ENCODE measurements at places on chromosomes 3 and 15.

GRCh38 chr15:27486051-27486450 is 515.1 kb downstream of the GABRG3 start:
- DNase-seq, result no peak

DNA sequence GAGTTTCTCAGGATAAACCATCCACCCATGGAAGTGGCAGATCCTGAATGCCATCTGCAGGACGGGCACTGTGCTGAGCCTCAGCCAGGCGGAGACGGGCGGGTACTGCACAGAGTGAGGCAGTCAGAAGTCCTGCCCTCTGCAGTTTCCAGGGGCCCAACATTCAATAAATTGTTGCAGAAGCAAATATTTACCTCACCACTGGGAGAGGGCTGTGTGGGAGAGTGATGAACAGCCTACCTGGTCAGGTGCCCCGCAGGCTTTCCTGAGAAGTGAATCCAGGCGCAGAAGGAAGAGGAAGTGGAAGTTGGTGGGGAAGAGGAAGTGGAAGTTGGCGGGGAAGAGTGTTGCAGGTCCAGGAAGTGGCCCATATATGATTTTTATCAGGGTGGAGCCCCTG is 100.8 kb downstream of the SLCO3A1 start:
- no peak for DNase-seq

DNA sequence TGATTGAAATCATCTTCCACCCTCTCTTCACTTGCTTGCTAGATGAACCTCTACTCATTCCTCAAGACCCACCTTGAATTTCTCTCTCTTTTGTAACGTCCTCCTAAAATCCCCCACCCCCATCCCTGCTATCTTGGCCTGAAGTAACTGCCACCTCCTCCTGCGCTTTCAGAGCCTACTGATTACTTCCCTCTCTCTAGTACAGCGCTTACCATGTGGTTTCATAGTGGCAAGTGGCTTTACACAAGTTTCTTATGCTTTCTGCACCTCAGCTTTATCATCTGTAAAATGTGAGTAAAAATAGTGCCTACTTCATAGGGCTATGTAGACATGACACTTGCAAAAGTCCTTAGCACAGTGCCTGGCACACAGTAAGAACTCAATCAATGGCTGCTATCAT is 28.7 kb upstream of the DAZL start:
- DNase-seq, result no peak

GRCh38 chr3:184378651-184379357 is 797 bp upstream of the THPO start:
- no peak for DNase-seq

GRCh38 chr3:197022405-197023231 is 7.0 kb downstream of the MELTF start:
- DNase-seq, result no peak

GRCh38 chr3:112127522-112128494 is 5.2 kb downstream of the GCSAM start:
- DNase-seq, result no peak

DNA sequence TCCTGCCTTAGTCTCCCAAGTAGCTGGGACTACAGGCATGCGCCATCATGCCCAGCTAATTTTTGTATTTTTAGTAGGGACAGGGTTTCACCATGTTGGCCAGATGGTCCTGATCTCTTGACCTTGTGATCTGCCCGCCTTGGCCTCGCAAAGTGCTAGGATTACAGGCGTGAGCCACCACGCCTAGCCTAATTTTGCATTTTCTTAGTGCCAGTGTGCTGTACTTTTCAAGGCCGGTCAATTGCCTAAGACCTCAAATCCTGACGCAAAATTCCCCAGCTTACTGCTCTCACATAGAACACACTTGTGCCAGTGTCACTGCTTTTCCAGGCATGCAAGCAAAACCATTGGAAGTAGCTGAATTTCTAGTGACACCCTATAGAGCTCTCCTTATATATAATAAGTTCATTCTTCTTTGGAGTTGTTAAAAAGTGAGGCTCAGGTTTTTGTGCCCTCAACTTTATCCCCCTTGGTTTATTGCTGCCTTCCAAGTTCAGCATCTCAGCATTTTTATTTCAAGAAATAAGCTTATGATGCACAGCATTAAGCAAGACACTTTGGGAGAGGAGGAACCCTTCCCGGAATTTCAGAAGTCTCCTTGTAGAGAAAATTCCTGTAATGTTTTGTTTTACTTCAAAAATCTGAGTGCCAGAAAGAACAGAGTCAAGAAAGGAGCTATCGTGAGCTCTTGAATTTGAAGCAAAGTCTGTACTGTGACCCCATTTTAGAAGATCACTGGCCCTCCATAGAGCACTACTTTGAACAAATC is 93.2 kb downstream of the FILIP1L start:
- no peak for DNase-seq

DNA sequence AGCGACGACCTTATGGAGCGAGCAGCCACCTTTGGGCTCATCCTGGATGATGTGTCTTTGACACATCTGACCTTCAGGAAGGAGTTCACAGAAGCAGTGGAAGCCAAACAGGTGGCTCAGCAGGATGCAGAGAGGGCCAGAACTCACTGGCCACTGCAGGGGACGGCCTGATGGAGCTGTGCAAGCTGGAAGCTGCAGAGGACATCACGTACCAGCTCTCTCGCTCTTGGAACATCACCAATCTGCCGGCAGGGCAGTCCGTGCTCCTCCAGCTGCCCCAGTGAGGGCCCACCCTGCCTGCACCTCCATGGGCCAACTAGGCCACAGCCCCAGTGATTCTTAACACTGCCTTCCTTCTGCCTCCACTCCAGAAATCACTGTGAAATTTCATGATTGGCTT is 10.4 kb downstream of the NR1I2 start:
- no peak for DNase-seq

- no peak for DNase-seq
These were observed 22.8 kb upstream of the PPP4R2 start for GRCh38 chr3:72973786-72974185.

GRCh38 chr3:3998140-3998922 is 199.1 kb downstream of the LRRN1 start:
- DNase-seq, result peak; percentile 15

DNA sequence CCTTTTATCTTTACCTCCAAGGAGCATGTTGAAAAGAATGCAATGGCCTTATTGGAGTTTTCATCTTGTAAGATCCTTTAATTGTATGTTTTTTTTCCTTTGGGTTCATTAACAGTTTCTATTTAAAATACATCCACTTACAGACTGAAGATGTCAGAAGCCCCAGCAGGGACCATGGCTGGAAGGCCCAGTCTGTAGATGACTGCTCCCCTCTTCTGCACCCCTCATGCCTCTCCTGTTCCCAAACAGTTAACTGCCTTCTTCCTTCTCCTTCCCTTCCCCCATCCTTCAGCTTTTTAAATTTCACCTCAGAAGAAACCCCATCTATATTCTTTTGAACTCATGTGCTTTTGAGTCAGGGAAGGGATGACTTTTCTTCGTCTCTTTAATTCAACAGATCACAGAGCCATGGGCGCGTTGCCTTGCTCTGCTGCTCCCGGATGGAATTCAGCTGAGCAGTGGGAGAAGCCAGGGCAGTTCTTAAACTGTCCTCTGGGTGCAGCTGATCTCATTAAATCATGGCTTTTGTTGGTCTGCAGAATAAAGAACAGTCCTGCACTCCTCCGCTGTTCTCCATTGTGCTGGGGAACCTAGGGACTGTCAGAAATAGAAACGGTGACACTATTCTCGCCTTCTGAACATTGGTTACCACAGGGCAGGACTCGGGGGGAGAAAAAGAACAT is 71.5 kb upstream of the EIF1B start:
- peak; percentile 23 for DNase-seq

- no peak for DNase-seq
These were observed 63.8 kb downstream of the ATP1B3 start for GRCh38 chr3:141940194-141940776.

DNA sequence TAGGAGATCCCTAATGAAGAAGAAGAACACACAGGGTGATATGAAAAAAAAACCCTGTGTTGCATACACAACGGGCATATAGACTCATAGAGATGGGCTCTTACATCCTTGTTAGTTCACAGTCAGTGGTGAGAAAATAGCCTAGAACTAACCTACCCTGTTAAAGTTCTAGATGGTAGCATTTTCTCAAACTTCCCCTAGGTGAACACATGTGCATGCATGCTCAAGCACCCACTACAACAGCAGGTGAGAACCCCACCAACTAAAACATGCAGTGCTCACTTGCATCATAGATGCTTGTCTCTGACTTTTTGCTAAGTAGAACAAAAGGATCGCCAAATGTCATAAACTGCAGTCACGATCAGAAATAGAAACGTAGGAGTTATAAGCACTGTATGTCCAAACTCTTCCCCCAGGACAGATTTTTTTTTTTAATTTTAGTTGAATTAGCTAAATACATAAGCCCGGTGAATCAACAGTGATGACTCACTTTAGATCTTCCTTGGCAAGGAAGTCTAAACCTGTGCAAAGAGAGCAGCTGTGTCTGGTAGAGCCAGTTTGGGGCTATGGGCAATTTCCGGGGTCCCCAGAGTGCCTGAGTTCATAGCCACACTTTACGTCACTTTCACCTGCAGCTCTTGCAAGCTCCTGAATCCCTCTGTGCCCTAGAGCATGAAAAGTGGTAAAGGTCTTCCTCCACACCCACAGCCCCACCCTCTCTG is 96.2 kb upstream of the SEMA6D start:
- DNase-seq, result no peak

DNA sequence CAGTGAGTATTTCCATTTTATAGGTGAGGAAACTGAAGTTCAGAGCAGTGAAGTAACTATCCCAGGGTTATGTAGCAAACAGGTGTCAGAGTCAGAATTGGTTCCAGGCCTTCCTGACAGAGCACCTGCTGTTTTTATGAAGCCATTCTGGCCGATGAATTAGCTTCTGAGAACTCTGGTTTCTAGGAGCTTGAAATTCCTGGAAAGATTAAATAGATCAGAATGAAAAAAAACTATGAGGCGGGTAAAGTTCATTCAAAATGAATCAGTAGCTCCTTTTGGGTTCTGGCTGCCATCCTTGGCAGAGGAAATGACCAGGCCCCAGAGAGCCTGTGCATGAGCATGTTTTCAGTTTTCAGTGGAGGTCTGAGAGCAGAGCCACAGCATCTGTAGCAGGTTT is 59.3 kb upstream of the CFAP161 start:
- DNase-seq, result no peak

DNA sequence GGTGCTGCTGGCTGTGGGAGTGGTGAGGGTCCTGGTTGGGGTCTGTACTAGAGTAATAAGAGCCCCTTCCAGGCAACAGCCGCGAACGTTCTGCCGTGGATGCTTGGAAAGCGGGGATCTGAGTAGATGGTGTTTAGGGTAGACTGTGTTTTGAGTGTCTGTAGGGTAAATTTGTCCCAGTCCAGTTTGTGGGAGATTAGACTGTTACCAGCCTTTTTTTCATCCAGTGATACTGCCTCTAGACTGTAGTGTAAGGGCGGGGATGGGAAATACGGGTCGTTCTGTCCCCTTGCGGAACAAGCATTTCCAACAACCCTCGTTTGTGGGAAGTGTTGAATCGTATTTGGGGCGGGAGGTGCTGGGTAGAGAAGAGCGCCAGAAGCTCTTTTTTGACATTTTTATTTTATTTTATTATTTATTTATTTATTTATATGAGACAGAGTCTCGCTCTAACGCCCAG is 424 bp downstream of the HAUS2 start:
- peak; percentile 25 for DNase-seq

DNA sequence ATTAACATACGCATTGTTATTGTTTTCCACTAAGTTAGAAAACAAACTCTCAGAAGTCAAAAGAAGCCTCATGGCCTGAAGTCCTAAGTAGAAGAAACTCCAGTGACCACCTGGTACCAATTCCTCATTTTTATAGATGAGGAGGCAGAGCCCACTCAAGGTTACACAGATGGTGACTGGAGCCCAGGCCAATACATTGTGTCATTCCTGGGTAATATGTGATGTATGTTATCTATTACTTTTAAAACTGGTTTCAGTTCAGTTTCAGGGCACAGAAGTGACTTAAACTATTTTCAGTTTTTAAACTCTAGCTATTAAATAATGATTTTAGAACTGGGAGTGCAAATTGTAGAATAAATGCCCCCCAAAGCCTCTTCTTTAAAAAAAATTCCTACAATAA is 66.7 kb upstream of the STXBP5L start:
- DNase-seq, result no peak

- DNase-seq, result no peak
These were observed 202.2 kb upstream of the CMC1 start for GRCh38 chr3:28039234-28039633.

DNA sequence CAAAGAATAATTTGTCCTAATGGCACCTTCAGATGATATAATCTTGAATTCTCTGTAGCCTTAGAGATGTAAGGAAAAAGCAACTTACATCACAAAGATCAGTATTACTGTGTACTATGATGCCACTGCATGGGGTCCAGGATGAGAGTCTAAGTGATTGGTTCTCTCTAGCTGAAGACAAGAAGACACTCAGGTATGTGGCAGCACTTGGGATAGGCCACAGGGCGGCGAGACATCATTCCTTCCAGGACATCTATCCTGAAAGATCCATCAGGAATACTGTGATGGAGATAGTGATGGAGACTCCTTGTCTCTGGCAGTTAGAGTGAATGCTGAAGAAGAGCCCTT is 2.5 kb downstream of the CD200 start:
- DNase-seq, result no peak

GRCh38 chr15:80744826-80745225 is 34.3 kb upstream of the CEMIP start:
- peak; percentile 39 for DNase-seq

GRCh38 chr3:10435850-10436249 is 69.5 kb downstream of the ATP2B2 start:
- DNase-seq, result no peak

GRCh38 chr15:57038040-57038439 is 119.6 kb downstream of the TCF12 start:
- no peak for DNase-seq

GRCh38 chr3:19232566-19232965 is 84.3 kb downstream of the KCNH8 start:
- DNase-seq, result no peak

- no peak for DNase-seq
These were observed 15.3 kb upstream of the CACNA1D start for GRCh38 chr3:53478921-53479664.

GRCh38 chr3:100761211-100761942 is 52.1 kb downstream of the TFG start:
- DNase-seq, result no peak

GRCh38 chr15:50979041-50979440 is 70.6 kb downstream of the AP4E1 start:
- DNase-seq, result no peak

GRCh38 chr15:73035221-73035620 is 17.0 kb upstream of the NEO1 start:
- no peak for DNase-seq

- DNase-seq, result no peak
These were observed 25.1 kb downstream of the KBTBD12 start for GRCh38 chr3:127940116-127940515.

DNA sequence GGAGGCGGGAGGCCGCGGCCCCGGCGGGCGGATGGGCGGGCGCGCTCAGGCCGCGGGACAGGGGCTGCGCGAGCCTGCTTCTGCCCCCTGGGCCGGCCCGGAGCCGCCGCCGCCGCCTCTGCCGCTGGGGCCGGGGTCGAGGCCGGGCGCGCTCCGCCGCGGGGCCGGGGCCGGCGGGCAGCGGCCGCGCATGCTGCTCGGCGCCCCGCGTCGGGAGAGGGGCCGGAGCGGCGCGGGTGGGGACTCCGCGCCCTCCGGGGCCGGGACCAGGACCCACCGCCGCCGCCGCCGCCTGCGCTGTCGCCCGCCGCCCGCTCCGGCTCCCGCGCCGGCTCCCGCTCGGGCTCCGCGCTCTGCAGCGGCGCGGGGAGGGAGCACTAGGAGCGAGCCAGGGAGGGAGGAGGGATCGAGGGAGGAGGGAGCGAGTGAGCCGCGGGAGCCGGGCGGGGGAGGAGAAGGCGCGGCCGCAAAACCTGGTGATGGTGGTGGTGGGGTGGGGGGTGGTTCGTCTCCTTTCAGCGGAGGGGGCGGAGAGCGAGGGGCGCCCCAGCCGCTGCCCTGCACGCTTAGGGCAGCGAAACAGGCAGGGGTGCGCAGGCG is at the start of gene LINGO1:
Gene LINGO1 (minus strand): TSS at position 379 of the 600 bp plus-strand sequence. CDS start 597 bp downstream, outside the sequence.
- DNase-seq, result peak; percentile 74
